ENCODE measurements at places on chromosomes 16 and 17. TPM values are rescaled to one million over a fixed set of nuclear protein-coding genes. Genes with fewer than 3 reads are reported as not detected.

DNA sequence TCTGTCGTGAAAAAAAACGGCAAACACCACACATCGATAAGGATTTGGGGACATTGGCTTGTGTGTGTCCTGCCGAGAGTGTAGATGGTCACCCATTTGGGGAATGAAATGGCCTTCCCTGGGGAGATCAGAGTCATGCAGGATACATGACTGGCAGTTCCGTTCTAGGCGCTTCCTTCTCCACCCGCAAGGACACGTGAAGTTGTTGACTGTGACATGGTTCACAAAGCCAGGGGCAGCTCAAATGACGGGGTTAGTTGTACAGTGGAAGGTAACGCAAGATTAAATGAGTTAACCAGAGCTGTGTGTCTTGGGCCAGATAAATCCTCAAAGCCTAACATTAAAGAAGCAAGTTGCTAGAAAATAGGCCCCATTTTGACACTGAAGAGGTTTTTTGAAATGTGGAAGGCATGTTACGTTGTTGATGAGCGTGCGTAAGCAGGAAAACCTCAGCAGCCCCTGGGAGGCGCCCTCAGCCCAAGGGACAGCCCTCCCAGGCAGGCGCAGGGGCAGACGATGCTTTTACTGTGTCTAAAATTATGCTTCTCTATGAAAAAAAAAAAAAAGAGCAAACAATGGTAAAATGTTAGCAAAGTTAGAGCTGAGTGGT is 35.9 kb upstream of the CHMP6 start:
- DNase-seq: no peak

DNA sequence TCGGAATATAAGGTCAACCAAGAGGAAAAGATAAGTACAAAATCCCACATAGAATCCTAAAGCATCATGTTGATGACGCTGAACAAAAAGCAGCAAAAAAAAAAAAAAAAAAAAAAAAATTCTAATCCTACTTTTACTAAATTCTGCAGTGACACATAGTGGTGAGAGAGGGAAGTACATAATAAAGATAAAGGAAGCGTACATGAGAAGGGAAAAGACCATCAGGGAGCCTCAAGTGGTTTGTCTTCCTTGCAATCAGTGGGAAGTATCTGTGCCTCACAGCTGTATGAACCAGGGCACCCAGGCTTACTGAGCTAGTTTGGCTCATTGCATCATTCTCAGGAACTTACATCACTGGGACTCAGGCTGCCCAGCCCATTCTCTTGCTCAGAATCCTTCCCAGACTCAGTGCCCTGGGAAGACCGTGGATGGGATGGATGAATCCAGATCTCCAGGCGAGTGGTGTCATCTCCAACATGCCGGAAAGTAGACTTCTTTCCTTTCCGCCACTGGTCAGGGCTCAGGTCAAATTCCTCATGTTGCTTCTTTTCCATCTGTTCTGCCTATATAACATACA is 21.2 kb downstream of the SMG6 start:
- DNase-seq: peak; percentile 23

DNA sequence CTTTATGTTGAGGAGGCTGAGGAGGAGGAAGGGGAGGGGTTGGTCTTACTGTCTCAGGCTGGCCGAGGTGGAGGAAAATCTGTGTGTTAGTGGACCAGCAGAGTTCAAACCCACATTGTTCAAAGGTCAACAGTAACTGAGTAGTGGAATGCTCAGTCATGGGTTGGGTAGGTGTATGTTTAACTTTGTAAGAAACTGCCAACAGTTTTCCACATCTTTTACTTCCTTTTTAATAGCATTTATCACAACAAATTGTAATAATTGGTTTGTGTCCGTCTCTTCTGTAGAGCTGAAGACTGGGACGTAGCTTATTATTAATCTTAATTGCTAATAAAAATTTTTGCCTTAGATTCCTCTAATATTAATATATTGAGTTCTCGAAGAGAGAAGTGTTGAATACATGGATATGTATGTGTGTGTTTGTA is 5.3 kb downstream of the ATP6V0A1 start:
- DNase-seq: no peak

GRCh38 chr16:85514598-85515318 is 98.4 kb upstream of the GSE1 start:
- DNase-seq: no peak

DNA sequence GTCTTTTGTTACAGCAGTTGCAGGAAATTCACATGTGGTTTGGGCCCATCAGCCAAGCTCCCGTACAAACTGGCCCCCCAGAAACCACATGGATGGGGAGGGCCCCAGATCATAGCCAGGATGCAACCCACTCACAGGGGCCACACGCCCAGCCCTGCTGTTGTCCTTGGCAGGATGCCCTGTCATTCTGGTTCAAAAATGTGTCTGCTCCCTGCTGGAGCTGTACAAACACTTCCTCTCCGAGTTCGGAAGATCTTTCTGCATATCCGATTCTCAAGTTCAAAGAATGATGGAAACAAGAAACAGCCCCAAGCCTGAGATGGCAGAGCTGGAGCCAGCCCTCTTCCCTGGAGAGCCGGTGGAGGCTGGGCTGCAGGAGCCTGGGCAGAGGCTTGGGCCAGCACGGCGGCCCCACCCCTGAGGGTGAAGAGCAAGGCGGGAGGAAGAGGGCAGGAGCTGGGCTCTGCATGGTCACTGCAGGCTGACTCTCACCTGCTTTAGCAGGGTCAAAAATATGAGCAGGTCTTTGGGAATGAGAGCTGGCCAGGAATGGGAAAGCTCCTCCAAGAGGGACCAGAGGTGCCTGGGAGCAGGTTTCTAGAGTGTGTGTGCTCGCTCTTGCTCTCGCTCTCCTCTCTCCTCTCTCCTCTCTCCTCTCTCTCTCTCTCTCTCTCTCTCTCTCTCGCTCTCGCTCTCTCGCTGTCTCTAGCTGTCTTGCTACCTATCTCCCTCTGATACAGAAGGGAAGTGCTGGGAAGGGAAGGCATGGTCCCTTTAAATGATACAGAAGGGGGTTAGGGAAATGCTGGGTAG is 34.7 kb upstream of the ENPP7 start:
- DNase-seq: no peak

- no peak for DNase-seq
These were observed 41.2 kb downstream of the KIAA0513 start for GRCh38 chr16:85068746-85069145.

GRCh38 chr17:2952174-2952845 is 111.1 kb downstream of the OR1D5 start:
- no peak for DNase-seq

DNA sequence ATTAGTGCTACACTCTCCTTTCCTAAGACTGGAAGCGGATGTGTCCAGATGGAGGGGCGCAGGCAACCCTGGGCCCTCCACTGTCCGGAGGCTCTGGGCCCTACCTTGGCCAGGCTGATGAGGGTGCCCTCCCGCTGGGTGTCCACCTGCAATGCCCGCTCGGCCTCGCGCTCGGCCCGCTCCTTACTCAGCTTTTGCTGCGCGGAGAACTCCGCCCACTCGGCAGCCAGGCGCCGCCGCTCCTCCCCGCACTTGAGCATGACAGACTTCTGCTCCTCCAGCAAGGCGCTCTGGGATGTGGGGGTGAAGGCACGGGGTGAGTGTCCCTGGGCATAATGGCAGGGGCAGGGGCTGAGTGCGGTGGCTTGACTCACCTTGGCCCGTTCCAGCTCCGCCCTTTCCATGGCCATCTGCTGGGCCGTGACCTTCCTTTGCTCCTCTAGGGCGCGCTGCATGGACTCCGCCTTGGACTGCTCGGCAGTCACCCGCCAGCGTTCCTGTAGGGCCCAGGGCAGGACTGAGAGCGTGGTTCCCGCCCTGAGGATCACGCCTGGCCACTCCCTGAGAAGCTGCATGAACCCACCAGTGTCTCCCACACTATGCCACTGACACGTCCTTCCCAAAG is 10.1 kb upstream of the MRPL38 start:
- no peak for DNase-seq

GRCh38 chr17:6508519-6509030 is 47.8 kb downstream of the PITPNM3 start:
- DNase-seq: no peak

DNA sequence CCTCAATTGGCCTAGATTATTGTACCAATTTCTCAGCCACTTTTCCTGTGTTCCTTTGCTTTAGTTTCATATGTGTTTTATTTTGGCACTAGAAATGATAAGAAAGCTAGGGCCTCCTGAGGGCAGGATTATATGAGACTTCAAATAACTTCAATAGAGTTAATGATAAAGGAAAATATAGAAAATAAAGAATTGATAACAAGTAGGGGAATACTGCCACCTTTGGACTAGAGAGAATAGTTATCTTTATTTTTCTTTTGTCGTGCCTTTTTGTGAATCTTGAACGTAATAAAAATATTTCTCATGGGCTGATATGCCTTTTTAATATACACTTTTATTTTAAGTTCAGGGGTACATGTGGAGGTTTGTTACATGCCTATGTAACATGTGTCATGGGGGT is 29.3 kb upstream of the RBL2 start:
- DNase-seq: no peak

The TEX19 gene
- total RNA-seq: not detected

The CTF1 gene
- 0.19 TPM for total RNA-seq

The RFFL gene
- total RNA-seq: 11.5 TPM

- peak; percentile 52 for DNase-seq
These were observed 3.1 kb upstream of the KRT36 start for GRCh38 chr17:41492771-41493170.

GRCh38 chr17:76757256-76757655 is 19.3 kb downstream of the MFSD11 start:
- DNase-seq: no peak

GRCh38 chr17:40355123-40355803 is 9.3 kb downstream of the GJD3 start:
- no peak for DNase-seq

DNA sequence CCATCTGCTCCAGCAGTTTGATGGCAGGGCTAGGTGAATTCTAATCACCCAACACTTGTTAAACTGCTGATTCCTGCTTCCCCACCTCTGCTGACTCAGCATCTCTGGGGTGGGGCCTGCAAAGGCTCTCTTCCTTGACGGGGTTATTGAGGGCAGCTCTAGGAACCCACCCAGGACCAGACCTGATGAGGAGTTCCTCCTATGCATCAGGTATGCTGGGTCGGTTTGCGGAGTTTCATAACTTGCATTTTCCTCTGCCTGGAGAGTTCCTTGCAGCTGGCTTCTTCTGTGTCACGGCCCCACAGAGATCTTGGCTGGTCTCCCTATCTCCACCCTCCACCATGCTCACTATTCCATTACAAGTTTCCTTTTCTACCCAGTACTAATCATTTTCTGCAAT is 93.4 kb upstream of the CCL2 start:
- no peak for DNase-seq

The AMDHD2 gene
- 71.3 TPM for total RNA-seq

DNA sequence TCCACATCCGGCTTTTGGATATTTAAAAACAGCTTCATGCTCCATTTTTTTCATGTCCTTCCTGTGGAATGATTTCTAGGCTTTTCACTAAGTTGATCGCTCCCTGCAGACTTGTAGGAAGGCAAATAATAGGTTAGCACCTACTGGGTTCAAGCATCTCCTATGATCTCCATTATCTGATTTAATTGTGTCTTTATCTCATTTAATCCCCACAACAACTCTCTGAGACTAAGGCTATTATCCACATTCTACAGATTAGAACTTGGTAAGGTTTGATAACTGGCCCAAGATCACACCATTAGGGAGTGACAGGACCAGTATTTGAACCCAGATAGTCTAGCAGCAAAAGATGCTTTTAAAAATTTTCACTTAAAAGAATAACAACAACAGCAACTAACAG is 46.2 kb upstream of the HOXB9 start:
- no peak for DNase-seq

GRCh38 chr16:66378741-66379570 is 12.5 kb downstream of the CDH5 start:
- DNase-seq: no peak

The RNF112 gene
- total RNA-seq: not detected

The KRT24 gene
- not detected for total RNA-seq

DNA sequence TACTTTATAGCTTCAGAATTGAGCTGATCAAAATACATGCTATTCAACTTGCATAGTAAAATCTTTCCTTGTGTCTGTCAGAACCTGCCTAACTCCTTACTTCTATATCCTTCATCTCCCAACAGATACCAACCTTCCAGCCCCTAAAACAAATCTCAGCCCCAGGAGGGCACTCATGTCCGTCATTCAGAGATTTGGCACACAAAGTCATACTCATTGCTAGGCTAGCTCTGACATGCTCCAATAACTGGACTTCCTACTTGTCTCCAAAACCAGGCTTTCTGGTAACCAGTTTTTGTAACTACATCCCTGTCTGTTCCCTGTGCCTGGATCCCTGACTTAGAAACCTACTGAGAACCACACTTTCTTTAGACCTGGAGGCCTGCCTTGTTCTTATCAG is 37.5 kb upstream of the DHX40 start:
- no peak for DNase-seq

The KRT27 gene
- total RNA-seq: not detected

The CSHL1 gene
- total RNA-seq: not detected

The METRN gene
- total RNA-seq: 134 TPM

- no peak for DNase-seq
These were observed 50.7 kb upstream of the DOC2B start for GRCh38 chr17:231966-232807.

The KRTAP2-1 gene
- not detected for total RNA-seq

GRCh38 chr16:1677339-1677738 is 740 bp upstream of the JPT2 start:
- no peak for DNase-seq

GRCh38 chr16:81710044-81710443 is 69.0 kb upstream of the PLCG2 start:
- DNase-seq: no peak

Measured in glomerular endothelial cell (primary cell).